ACHN (cell line): ENCODE measurements at places on chromosomes 13 and 19.
A peak's percentile ranks its signal among the peaks of the same experiment; 100 is the strongest.

DNA sequence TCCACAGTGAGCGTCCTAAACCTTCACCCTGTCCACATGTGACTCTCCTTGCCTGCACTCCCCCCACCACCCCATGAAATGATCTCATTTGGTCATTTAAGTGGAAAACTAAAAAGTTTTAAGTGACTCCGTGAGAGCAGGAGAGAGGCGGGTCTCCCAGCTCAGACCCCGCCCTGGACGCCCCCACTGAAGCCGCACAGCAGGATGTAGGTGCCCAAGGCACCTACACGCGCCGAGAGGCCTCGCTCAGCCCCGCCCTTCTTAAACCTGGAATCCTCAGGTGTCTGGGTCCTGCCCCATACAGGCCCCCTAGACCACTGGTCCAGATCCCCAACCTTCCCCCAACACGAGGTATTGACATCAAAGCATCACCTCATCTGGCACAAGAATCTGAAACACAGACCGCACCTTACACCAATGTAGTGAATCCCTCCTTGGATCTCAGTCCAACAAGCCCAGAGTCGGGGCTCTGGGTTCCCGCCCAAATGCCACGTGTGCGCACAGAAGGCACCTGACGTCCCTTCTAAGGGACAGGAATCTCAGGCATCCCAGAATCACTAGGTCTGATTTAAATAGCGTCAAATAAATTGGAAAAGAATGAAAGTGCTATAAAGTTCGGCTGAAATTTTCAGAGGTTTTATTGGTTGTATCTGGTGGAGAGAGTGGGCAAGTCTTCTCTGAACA lies 3.5 kb downstream of the IGFL1 start:
- no peak for DNase-seq

DNA sequence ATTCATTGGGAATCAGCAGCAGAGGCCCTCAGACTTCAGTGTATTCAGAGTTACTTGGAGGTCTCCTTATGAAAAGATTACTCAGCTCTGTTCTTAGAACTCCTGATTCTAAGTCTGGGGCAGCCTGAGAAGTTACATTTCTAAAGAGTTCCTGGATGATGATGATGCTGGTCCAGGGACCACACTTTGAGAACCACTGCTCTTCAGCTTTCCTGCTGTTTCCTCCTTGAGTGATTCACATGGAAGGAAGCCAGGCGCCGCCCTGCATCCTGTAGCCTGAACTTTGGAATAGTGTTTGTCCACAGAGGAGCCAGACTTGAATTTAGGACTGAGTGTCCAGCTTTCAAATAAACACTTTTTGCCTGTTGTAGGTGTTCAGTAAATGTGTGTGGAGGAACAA lies 2.9 kb downstream of the CEBPG start:
- peak; percentile 61 for DNase-seq

DNA sequence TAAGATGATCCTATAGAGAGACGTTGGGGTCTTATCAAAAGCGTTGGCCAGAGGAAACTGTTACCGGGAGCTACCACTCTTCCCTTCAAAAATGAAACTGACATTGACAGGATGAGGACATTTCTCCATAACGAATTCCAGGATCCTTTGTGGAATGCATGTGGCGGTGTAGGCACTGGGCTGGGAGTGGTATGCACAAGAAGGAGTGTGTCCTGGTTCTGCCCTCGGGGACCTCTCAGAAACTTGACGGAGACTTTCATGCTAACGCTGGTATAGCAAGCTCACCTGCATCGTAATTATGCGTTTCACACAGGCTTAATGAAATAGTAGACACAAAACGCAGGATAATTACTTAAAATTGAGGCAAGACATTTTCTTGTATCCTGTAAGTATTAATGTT lies 441.1 kb downstream of the FGF9 start:
- no peak for DNase-seq

- DNase-seq = no peak
These were observed 4.7 kb downstream of the ERF start for GRCh38 chr19:42250183-42250665.
